ENCODE measurements at places on chromosomes 1 and 21.

DNA sequence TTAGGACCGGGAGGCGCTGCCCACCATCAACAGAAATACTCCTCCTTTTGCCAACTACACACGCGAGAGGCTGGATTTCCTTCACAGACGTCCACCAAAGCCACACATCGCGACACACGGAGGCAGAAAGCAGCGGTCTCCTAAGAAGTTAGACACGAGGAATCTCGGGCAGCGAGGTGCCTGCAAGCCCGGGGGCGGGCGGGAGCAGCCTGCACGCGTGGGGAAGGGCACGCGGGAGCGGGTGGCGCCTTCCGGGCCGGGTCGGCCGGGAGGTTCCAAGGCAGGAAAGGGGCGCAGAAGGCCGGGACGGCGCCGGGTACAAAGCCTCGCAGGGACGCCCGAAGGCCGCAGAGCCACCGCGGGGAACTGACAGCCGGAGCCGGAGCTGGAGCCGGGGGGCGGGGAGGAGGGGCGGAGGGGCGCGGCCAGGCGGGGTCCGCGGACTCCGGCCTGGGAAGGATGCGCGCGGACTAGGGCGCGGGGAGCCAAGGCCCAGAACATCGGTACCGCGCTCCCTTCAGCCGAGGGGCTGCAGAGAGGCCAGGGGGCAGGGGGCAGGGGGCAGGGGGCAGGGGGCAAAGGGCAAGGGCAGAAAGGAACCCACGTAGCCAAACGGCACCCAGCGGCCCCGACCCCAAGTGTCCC, 722 bp downstream of the NPHP4 start:
- DNase-seq, result no peak

DNA sequence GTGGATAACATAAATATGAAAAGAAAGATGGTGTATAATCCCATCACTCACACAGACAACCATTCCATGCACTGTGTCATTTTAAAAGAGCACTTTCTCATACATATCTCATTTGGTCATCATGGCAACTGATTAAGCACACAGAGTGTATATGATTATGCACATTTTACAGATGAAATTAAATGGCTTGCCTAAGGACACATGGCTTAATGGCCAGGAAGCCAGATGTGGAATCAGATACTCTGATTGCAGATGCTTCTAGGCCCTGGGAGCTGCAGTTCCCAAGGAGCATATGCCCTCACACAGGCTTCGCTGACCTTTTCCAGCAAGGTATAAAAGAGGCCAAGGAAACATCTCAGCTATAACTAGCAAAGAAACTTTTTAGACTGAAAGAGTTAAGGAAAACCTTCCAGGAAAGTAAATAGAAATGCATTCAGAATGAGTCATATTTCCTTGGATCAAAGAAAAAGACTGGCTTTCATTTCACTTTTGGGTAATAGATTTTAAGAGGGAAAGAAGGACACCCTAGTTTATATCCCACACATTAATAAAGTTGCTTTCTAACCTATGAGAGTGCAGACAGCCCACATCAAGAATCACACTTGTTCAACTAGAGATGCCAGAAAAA, 19.6 kb upstream of the FAM89A start:
- no peak for DNase-seq

DNA sequence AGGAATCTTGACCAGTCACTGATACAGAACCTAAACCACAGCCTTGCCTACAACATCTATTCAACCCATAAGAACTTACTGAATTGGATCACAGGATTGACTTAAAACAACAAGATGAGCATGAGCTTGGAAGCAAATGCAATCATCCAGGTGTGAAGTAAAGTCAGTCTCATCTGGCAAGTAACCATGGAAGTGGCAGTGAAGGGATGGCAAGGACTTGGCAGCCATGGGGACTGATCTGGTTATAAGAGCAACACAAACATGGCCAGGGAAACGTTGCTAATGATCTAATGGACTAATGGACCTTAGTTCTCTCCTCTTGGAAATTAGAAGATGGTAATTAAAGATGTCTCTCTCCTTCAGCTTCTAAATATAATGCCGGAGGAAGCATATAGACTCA, 133.1 kb downstream of the VAV3 start:
- no peak for DNase-seq

DNA sequence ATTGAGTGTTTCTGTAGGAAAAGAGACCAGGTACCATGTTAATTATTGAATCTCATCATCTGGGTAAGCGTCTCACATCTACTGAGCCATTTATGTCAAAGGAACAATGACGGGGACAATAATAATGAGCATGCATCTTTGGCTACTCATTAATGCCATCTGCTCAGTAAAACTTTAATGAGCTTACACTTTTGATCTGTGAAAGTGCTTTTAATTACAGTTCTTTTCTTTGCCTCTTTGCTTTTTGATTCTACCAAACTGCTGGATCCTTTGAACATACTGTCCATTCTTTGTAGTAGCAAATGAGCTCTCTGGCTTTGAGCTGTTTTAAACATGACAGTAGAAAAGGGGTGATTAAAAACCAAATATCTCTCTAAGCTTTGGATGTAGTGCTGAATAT, 181.2 kb upstream of the IVNS1ABP start:
- no peak for DNase-seq

- DNase-seq, result no peak
These were observed at the start of gene GPR37L1 for GRCh38 chr1:202122639-202123335. Gene GPR37L1, plus strand, starts transcription at chr1:202122917. Its CDS starts 47 bp downstream, at chr1:202122964.

- no peak for DNase-seq
These were observed 3.9 kb downstream of the TMEM125 start for GRCh38 chr1:43273708-43274107.

DNA sequence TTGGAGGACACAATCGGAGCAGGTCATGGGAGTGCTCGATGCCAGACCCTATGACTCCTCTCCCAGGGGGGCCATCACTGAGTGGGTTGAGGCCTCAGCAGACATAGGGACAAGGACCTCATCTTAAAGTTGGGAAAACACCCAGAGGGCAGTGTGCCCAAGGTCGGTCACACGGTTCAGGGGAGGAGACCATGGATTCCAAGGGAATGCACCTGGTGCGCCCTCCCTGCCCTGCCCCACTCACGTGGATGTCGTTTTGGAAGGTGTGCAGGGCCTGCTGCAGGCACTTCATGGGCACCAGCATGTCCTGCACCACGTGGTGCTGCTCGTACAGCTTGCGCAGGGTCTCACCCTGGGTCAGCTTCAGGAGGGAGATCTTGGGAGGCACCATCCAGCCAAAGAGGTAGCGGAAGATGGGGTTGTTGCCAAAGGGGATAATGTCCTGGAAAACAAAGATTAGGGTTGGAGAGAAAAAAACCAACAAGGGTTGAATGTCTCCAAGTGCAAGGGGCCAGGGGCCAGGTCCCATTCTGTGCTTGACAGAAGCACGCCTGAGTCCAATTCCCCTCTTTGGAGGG, 33.1 kb downstream of the DHCR24 start:
- no peak for DNase-seq

GRCh38 chr21:14736162-14736561, 190.0 kb upstream of the SAMSN1 start:
- no peak for DNase-seq

DNA sequence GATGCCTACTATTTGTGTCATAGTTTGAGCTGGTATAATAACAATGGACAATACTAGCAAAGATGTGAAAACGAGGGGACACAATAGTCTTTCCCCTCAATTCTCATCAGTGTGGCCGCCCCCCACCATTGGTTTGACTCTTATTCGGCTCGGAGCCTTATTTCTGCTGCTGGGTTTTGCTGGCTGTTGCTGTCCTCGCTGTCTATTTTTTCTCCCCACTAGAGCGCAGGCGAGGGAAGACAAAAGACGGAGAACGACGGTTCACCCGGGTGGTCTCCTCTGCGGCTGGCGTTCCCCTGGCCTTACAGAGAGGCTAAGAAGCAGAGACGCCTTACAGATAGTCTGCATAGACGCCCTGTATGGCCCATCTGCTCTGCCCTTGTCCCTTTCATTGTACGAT, 19.4 kb downstream of the CLIC6 start:
- no peak for DNase-seq

DNA sequence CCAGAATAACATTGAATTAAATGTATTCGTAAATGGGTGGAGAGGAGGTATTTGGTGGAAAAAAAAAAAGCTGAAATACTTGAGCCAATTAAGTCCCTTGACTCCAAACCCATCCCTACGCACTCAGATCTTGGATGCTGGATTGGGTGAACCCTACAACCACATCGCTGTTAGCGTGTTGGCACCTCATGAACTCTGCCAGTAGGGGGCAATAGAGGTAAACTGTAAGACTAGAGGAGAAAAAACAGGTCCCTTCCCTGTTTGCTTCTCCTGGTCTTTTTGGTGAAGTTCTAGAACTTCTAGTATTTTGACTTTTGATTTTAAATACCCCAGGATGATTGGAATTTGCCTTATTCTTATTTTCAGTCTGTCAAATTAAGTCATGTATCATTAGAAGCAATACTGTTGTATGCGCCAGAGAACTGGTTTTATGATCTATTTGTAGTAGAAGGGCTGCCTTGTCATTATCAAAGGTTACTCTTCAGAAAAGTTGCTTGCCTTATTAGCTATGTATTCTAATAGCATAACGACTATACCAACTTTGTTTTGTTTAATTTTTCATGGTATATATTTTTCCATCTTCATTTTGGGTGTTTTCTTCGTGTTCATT, 1.9 kb upstream of the OR13G1 start:
- peak; percentile 0 for DNase-seq

DNA sequence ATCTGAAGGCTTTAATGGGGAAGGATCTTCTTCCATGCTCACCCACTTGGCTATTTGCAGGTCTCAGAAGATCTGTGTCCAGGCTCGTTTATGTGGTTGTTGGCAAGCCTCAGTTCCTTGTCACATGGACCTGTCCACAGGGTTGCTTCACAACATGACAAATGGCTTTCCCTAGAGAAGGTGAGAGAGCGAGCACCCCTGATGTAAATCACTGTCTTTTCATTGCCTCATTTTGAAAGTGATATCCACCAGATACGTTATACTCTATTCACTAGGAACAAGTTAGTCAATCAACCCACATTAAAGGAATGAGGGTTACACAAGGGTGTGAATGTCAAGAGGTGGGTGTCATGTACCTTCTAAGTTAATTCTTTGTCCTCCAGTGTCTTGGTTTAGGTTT, 433.3 kb downstream of the RPS6KC1 start:
- no peak for DNase-seq

DNA sequence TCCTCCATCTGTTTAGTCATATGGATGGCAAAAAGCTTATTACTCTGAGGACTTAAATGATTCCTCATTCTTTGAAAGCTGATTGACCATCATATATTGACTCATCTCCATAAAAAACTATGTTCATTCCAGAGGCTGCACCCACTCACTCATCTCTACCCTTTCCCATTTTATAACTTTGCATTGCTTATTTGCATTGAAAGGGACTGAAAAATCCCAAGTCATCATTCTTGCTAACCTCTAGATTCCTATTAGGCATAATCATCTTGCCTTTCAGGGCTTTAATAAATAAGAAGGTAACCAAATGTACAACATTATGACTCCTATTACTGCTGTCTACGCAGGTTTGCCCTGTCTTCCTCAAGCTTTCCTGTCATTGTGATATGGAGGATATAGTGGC, 1180.3 kb upstream of the B3GALT2 start:
- peak; percentile 77 for DNase-seq

GRCh38 chr1:93219443-93219842, 38.9 kb downstream of the CCDC18 start:
- peak; percentile 3 for DNase-seq

GRCh38 chr1:21882721-21883415, 54.2 kb downstream of the HSPG2 start:
- DNase-seq, result no peak

All from fibroblast of skin of right quadriceps (primary cell).